ENCODE measurements at places on chromosomes 12 and 14.

DNA sequence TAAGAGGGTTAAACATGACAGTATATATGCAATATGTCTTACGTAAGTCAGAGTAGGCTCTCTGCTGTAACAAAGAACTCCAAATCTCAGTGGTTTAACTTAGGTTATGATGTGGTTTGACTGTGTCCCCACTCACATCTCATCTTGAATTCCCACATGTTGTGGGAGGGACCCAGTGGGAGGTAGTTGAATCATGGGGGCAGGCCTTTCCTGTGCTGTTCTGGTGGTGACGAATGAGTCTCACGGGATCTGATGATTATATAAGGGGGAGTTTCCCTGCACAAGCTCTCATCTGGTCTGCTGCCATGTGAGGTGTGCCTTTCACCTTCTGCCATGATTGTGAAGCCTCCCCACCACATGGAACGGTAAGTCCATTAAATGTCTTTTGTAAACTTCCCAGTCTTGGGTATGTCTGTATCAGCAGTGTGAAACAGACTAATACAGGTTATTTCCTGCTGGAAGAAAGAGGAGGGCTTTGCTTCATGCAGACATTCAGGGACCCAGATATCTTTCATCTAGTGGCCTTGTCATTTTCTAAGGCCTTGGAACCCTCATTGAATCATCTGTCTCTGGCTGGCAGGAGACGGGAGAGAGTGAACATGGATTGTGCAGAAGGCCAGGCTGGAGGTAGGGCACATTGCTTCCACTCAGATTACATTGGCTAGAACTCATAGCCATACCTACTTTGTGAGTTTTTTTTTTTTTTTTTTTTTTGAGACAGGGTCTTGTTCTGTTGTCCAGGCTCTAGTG lies 96.1 kb downstream of the CRADD start:
- H3K27ac ChIP-seq = no peak overlapping the region
- no peak for DNase-seq
- H3K4me1 ChIP-seq = no peaks in the 10 kb centered on the region
- no peak overlapping the region for H3K4me3 ChIP-seq
- H3K27me3 ChIP-seq = no peaks in the 10 kb centered on the region

DNA sequence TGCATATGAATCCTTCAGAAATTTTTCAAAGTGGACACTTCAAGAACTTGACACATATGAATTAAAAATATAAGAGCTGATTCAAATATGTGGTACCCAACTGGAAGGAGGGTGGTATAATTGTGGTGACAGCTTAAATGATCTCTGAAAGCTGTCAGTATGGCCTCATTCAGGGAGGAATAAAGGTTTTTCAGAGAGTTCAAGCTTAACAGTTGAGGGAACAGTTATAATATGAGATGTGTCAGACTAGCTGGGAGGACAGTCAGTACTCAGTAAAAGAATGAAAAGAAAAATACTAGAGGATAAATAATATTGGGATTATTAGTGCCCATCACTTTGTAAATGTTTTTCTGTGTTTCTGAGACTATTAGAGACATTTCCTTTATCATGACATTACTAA lies 277.5 kb downstream of the RASSF9 start:
- H3K4me3 ChIP-seq = no peak overlapping the region
- no peaks in the 10 kb centered on the region for H3K4me1 ChIP-seq
- DNase-seq = no peak
- H3K27me3 ChIP-seq = no peaks in the 10 kb centered on the region

DNA sequence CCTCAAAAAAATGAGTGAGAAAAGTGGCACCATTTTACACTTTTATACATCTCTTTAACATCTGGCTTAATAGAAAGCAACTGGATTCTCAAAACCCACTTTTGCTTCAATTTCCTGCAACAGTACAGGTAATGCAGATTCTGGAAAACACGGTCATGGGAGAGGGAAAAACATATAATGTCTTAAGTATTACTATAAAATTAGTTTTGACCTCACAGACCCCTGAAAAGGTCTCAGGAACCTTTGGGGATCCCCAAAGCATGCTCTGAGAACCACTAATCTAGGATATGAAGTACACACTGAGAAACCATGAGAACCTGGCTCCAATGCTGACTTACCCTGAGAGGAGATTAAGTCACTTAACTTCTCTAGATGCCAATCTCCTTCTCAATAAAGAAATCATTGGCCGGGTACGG lies 64.7 kb downstream of the PPP2R5E start:
- H3K4me1 ChIP-seq = peaks cover 44% of the 10 kb centered on the region
- DNase-seq = no peak
- H3K4me3 ChIP-seq = no peak overlapping the region
- H3K36me3 ChIP-seq = no peaks in the 10 kb centered on the region
- no peaks in the 10 kb centered on the region for H3K27me3 ChIP-seq

- no peak for DNase-seq
- no peak overlapping the region for H3K4me3 ChIP-seq
- no peaks in the 10 kb centered on the region for H3K4me1 ChIP-seq
Observed at GRCh38 chr12:78885466-78885865, 20.9 kb downstream of the SYT1 start.

DNA sequence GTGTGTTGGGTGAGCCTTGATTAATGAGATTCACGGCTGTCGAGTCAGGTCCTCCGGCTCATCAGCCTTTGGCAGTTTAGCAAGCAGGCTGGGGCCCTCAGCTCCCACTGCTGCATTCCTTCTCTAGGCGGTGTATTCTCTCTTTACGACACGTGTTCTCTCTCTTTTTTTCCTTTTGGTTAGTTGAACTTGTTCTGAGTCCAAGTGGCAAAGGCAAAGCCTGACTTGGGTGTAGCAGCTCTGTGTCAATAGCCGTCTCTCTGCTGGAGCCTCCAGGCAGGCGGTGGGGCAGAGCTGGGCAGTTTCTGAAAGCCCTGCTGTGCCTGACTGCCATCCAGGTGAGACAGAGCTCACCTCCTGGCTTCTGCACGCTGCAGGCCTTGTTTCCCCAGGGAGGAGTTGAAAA lies 46.6 kb downstream of the SUSD6 start:
- no peaks in the 10 kb centered on the region for H3K27me3 ChIP-seq
- peaks cover 10% of the 10 kb centered on the region for H3K36me3 ChIP-seq
- H3K4me1 ChIP-seq = peaks cover 78% of the 10 kb centered on the region
- H3K4me3 ChIP-seq = peak overlapping the region; percentile 16
- no peak for DNase-seq
- peak overlapping the region; percentile 9 for H3K27ac ChIP-seq

- no peak overlapping the region for H3K27ac ChIP-seq
- no peaks in the 10 kb centered on the region for H3K36me3 ChIP-seq
- no peaks in the 10 kb centered on the region for H3K27me3 ChIP-seq
- no peak for DNase-seq
- no peaks in the 10 kb centered on the region for H3K4me1 ChIP-seq
- H3K4me3 ChIP-seq = no peak overlapping the region
Observed at GRCh38 chr14:79418649-79419415, 792.5 kb downstream of the DIO2 start.

- H3K4me3 ChIP-seq = no peak overlapping the region
- no peaks in the 10 kb centered on the region for H3K27me3 ChIP-seq
- DNase-seq = no peak
- H3K27ac ChIP-seq = no peak overlapping the region
Observed at GRCh38 chr14:52327374-52328226, 13.5 kb downstream of the PTGER2 start.

DNA sequence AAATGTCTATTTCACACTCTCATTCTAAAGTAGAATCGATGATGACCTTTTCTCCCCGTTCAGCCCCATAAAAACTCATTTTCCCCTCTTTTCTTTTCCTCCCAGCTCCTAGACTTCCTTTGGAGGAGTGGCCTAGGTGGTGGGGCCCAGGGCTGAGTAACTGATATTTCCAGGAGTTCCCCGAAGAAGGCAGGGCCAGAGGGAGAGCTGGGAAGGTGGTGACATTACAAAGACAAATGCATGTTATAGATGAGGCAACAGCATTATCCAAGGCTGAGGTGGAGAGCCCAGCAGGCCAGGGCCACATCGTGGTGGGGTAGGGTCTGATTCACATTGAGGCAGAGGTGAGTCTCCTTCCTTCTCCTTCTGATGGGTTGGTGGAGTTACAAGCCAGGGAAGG lies 22.2 kb upstream of the HDAC7 start:
- peaks cover 14% of the 10 kb centered on the region for H3K27me3 ChIP-seq
- H3K36me3 ChIP-seq = no peaks in the 10 kb centered on the region
- peak; percentile 42 for DNase-seq
- no peak overlapping the region for H3K4me3 ChIP-seq
- H3K27ac ChIP-seq = no peak overlapping the region

DNA sequence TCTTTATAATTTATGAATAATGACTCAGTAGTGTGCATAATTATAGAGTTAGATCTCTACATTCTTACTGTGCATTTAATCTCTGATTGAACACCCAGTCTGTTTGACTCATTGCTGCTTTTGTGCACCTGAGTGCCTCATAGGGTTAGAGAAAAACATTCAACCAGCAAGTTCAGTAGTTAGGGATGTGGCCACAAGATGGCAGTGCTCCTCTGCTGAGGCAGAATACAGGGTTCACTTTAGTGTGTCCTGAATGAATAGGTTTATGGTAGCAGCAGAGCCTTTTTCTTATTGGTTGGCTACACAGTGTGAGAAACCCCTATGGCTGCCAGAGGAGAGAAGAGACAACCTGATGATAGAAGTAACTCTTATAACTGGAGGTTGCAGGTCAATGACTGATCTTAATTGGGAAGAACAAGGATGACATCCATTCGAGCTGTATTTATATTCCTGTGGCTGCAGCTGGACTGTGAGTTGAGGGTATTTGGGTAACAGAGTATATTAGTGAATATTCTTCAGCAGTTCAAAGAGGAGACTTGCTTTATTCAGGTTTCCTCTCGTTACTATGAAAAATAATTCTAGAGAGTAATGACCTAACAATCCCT lies 194.9 kb upstream of the OR4E1 start:
- peak; percentile 22 for DNase-seq
- no peaks in the 10 kb centered on the region for H3K4me1 ChIP-seq
- no peak overlapping the region for H3K4me3 ChIP-seq

GRCh38 chr14:59339524-59340330 lies 125.5 kb downstream of the GPR135 start:
- H3K27me3 ChIP-seq = no peaks in the 10 kb centered on the region
- peaks cover 29% of the 10 kb centered on the region for H3K4me1 ChIP-seq
- H3K27ac ChIP-seq = peak overlapping the region; percentile 78
- peaks cover 4% of the 10 kb centered on the region for H3K36me3 ChIP-seq

GRCh38 chr14:36055052-36055378 lies 121.5 kb downstream of the PTCSC3 start:
- no peaks in the 10 kb centered on the region for H3K4me1 ChIP-seq
- DNase-seq = no peak

GRCh38 chr12:130700492-130701401 lies 15.4 kb downstream of the RIMBP2 start:
- no peaks in the 10 kb centered on the region for H3K27me3 ChIP-seq
- no peak overlapping the region for H3K27ac ChIP-seq
- H3K4me3 ChIP-seq = no peak overlapping the region
- no peaks in the 10 kb centered on the region for H3K4me1 ChIP-seq
